Epithelial cell of esophagus (primary cell): ENCODE measurements at places on chromosomes 2 and 18.

DNA sequence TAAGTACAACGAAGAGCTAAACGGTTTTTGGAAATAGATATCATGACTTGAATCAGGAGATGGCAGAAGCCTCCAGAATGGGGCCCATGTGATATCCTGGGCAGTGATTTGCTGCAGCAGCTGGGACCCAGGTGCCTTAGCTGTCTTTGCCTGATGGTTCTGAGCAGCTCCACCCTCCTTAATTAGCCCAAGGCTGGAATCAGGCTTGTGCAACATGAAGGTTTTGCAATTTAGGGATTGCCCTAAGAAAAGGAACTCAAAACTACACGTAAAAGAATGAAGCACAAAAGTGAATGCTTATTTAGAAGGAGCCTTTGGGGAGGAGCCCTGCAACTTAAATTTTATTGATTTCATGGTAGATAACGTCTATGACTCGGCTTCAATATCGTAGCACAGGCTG lies 17.3 kb upstream of the CNDP2 start:
- DNase-seq = peak; percentile 68

- no peak for DNase-seq
These were observed 63.8 kb upstream of the PPP1CB start for GRCh38 chr2:28687640-28688385.

GRCh38 chr2:179604598-179604997 lies 256.8 kb downstream of the ZNF385B start:
- no peak for DNase-seq

GRCh38 chr2:99841749-99842148 lies 300.6 kb downstream of the AFF3 start:
- no peak for DNase-seq

GRCh38 chr18:59041819-59042815 lies 97.6 kb upstream of the SEC11C start:
- DNase-seq = peak; percentile 65

GRCh38 chr2:48207851-48208250 lies 301.6 kb upstream of the FBXO11 start:
- no peak for DNase-seq

GRCh38 chr2:167844714-167845530 lies 402.5 kb downstream of the STK39 start:
- peak; percentile 6 for DNase-seq

DNA sequence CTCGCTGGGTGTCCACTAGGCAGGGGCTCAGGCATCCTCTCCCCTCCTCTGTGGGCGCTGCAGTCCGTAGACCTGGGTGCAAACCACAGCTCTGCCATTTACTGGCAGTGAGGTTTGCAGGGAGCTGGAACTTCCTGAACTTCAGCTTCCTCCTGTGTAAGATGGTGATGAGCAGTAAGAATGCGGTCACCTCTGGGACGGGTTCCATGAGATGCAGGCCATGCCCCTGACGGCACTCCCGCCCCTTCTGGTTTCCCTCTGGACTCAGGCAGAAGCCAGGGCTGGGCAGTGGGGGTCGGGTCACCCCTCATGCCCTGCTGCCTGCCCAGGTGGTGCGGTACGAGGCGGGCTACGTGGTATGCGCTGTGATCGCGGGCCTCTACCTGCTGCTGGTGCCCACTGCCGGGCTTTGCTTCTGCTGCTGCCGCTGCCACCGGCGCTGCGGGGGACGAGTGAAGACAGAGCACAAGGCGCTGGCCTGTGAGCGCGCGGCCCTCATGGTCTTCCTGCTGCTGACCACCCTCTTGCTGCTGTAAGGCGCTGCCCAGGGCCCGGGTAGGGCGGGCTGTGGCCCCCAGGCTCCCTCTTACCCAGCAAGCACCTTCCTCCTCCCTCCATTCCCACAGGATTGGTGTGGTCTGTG lies 1.5 kb downstream of the PROM2 start:
- no peak for DNase-seq
